ENCODE measurements at places on chromosomes 7 and 10.
A peak's percentile ranks its signal among the peaks of the same experiment; 100 is the strongest.

GRCh38 chr10:47175181-47176123, 124.5 kb upstream of the GDF10 start:
- no peak for DNase-seq

DNA sequence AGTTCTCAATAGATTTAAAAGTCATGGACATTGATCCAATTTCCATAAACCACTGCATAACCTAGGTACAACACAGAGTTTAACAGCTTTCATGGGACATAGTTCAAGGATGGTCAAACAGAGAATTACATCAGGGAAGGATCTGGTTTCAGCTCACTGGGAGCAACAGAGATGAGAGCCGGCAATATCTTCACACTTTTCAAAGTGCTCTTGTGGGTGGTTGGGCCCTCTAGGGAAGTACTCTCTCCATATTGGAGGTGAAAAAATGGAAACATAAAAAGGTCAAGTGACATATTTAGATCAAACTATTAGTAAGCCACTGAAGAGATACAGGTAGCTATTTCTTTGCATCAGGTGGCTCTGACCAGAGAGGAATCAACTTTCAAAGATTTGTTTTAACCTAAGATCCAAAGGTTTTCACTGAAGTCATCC, 61.8 kb upstream of the LRRN3 start:
- DNase-seq = no peak

DNA sequence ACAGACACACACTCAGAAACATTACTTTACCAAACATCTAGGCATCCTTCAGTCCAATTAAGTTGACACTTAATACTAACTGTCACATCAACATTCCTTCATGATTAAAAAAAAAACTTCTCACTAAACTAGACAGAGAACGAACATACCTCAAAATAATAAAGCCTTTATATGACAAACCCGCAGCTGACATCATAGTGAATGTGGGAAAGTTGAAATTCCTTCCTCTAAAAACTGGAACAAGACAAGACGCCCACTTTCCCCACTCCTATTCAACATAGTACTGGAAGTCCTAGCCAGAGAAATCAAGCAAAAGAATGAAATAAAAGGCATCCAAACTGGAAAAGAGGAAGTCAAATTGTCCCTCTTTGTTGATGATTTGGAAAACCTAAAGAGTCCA, 96.9 kb upstream of the PPP1R9A start:
- DNase-seq = no peak

DNA sequence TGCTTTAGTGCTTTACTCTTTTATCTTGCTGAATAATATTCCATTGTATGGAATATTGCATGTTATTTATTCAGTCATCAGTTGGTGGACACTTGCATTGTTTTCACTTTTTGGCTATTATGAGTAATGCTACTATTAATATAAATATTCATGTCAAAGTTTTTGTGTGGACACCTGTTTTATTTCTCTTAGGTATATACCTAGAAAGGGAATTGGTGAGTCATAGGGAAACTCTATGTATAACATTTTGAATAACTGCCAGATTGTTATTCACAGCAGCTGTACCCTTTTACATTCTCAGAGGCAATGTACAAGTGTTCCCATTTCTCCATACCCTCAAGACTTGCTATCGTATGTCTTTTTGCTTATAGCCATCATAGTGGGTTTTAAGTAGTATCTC, 268.7 kb downstream of the SEMA3A start:
- DNase-seq = no peak

GRCh38 chr10:43190775-43191174, 52.5 kb downstream of the CSGALNACT2 start:
- peak; percentile 40 for DNase-seq

Data from GM04503 (cell line).